Stimulated activated CD4-positive, alpha-beta T cell treated with anti-CD3 and anti-CD28 coated beads, Interleukin-1b, Interleukin-23, amount 100 ng/mL, for 1 hour (primary cell): ENCODE measurements at places on chromosomes 16 and 17.

DNA sequence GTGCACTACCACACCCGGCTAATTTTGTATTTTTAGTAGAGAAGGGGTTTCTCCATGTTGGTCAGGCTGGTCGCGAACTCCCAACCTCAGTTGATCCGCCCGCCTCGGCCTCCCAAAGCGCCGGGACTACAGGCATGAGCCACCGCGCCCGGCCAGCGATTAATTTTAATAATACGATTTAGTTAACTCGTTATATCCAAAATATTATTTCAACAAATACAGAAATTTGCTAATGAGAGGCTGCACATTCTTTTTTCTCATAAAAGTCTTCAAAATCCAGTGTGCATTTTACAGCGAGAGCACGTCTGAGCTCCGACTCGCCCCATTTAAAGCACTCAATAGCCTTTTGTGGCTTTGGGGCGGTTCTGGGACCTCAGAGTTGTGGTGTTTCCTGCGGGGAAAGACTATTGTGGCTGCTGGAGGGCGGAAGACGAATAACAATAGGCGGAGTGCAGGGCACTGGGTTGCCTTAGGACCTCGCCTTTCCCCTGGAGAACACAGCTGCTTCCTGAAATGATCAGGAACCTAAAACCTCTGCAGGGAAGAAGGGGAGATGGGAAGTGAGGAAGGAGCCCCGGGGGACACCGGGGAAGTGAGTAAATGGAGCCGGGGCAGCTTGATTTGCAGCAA lies 2.9 kb upstream of the ZSCAN10 start:
- no peak for DNase-seq

- no peak for DNase-seq
Observed at GRCh38 chr17:74002241-74002640, 201.2 kb upstream of the RPL38 start.

DNA sequence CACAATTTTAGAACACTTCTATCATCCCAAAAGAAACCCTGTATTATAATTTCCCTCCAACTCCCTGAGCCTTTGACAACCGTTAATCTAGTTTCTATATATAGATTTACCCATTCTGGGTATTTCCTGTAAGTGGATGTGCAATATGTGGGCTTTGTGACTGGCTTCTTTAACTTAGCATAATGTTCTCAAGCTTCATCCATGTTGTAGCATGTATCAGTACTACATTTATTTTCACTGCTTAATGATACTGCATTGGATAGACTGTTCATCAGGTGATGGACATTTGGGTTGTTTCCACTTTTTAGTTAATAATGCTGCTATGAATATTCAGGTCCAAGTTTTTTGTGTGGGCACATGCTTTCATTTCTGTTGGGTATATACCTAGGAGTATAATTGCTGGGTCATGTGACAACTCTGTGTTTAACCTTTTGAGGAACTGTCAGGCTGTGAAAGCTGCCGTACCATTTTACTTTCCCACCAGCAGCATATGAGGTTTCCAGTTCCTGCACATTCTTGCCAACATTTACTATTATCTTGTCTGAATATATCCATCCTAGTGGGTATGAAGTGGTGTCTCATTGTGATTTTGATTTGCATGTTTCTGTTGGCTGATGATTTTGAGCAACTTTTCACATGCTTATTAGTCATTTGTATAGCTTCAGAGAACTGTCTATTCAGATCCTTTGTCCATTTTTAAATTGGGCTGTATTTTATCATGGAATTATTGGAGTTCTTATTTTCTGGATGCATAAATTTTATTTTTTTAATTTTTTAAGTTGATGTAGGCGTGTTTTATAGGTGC lies 16.4 kb downstream of the REXO5 start:
- DNase-seq, result no peak

DNA sequence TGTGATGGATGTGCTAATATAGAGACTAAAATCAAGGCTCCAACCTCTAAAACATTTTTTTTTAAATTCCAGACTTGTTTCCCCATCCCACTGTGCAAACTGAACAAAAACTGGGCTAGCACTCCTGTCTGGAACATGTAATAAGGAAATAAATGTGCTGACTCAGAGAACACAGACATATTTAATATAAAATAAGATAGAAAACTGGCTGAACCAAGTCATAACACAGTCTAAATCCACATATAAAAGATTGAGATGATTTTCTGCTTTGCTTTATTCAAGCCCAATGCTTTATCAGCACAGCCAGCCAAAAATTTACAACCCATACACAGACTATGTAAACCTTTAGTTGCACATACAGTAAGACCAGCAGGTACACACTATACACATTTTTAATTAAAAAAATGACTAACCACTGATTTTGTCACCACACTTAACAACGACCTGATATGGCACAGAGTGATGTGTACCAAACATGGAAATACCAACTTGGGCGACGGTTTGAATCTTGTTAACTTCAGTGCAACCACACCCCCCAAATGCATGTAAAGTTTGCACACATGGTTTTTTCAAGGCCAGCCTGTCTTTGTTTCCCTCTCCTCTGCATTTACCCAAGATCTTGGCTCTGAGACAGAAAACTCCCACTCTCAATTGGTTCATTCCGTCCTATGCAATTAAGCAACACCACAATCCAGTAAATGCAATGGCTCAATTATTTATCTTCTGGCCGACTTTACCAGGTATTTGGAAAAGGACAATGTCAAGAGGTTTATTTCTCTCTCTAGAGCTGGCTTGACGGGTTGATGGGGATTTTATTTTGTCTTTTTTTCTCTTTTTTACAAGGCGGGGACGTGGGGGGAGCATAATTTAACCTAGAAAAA lies 1.2 kb downstream of the STAT3 start:
- DNase-seq, result no peak

- DNase-seq, result no peak
Observed at GRCh38 chr17:4118015-4118743, 24.7 kb downstream of the ZZEF1 start.

DNA sequence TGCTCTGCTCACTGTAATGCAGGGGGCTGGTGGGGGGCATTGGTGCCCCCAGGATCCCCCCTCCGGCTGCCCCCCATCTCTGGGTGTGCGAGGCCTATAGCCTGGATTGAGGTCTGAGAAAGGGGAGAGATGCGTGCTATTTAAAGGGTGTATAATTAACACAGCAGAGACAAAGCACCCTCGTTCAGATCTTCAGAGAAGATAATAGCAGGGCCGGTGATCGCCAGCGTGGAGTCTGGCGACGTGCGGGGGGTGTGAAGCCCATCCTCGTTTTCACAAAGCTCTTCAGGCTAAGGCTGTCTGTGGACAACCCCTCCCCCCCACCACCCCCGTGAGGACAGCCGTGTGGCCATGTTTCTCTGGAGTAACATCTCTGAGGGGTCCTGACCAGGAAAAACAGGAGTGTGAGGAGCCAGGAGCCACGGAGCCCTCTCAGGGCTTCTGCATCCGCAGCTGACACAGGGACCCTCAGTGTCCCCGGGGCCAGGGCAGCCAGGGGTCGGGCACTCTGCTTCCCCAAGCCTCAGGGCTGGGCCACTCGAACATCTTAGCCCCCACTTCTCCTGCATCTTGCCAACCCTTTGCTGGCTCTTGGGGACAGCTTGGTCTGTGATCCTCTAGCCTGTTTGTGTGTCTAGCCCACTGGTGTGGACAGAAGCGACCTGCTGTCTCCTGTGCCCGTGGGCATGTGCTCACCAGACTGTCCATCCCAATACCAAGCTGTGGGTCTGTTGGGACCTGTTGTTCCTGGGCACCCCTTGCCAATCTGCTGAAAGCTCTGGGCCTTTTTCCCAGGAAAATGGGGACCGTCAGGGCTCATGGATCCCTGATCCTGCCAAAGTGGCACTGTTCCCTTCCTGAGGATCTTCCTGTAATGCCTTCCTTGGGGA lies 58.9 kb downstream of the BAIAP2 start:
- no peak for DNase-seq

DNA sequence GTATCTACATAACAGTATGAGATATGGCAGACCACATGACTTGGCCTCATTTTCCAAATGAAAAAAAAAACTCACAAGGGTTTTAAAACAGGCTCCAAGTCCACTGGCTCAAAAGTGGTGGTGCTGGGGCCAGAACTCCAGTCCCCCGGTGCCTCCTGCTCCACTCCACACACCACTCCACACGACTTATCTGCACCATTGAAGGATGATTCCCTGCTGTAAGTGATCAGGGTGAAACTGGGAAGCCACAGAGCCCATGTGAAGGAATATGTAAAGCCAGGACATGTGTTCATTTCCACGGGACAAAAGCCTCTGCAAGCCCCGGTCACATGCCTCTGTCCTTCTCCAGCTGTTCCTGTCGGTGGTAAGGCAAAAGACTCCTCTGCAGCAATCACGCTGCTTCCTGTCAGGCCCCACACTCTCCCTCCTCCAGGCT lies 97.2 kb downstream of the ZNF18 start:
- no peak for DNase-seq

DNA sequence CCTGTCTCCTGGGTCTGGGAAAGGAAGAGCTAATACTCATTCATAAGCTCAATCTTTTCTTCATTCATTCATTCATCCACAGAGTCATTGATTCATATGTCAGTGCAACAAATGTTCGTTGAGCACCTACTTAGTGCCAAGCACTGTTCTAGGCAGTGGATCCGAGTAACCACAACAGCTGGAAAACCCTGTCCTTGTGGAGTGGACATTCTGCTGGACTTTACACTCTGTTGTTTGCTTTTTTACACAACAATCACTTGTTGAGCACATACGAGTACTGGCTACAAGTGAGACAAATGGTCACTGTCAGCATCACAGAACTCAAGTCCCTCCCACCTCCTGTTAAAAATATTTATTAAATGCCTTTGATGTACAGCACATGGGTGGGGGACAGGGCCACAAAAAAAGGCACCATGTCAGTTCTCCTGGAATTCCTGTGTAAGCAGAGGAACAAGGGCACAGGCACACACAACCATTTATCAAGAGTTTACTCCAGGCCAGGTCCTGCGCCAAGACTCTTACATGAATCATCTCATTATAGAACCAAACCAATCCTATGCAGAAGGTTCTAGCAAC lies 46.9 kb downstream of the TEKT5 start:
- no peak for DNase-seq

GRCh38 chr16:64782484-64782883 lies 339.4 kb downstream of the CDH11 start:
- DNase-seq, result no peak

DNA sequence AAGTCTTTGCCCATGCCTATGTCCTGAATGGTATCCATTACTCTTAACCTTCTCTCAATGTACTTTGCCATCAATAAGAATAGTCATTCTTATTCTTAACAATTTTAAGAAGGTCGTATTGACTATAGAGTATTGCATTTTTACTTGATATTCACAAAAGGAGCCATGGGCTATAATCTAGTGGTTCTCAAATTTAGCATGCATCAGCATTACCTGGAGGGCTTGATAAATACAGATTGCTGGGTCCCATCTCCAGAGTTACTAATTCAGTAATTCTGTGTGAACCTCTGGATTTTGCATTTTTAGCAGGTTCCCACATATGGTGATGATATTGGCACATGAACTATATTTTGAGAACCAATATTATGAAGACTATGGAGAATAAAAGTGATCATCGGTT lies 89.6 kb downstream of the ABCA8 start:
- no peak for DNase-seq

- no peak for DNase-seq
Observed at GRCh38 chr16:54454616-54455015, 168.0 kb upstream of the IRX3 start.

- DNase-seq, result no peak
Observed at GRCh38 chr17:11242411-11242810, 1.4 kb downstream of the SHISA6 start.

DNA sequence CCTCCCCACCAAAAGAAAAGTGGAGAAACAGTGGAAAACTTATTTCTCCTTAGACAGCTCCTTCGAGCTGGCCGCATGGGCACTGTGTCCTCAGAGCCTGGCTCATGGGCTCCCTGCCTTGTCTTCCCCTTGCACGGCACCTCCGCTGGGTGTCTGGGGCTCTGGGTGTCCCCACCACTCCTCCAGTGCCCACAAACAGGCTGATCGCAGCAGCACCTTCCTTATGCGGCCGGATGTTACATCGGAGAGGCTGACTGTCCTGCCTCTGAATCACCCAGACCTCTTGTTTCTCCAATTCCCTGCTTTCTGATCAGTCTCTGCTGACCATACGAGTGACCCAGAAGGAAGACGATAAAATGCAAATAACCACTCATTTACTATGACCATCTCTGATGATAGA lies 121.7 kb downstream of the SLC39A11 start:
- DNase-seq, result no peak

DNA sequence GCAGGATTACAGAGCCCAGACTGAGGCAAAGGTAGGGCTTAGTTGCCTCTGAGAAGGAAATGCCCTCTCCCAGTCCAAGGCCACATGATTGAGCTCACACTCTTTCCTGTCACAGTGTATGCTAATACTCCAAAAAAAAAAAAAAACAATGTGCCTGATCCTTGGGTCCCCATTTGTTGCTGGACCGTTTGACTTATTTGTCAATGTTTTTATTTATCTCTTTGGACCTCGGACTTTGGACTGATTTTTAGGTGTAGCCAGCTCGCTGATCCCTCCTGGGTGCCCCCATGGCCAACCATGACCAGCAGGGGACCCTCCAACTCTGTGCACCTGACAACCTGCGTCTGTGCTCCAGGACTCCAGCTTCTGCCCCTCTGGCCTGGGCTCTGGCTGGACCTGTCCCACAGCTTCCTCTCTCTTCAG lies 622 bp upstream of the CCL16 start:
- no peak for DNase-seq

DNA sequence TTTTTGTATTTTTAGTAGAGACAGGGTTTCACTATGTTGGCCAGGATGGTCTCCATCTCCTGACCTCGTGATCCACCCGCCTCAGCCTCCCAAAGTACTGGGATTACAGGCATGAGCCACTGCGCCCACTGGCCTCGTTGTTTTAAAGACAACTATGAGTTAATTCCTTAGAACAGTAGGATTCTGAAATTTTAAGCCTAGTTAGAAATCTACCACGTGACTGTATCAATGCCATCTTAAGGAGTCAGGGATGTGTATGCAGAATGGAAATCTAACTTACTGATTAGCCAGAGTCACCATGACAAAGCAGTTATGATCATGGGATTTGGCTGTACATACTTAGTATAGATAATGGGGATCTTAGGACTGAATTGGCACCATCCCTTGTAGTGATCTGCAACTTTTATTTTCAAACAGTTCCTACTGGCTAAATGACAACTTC lies 2.8 kb downstream of the CEP20 start:
- DNase-seq, result no peak

DNA sequence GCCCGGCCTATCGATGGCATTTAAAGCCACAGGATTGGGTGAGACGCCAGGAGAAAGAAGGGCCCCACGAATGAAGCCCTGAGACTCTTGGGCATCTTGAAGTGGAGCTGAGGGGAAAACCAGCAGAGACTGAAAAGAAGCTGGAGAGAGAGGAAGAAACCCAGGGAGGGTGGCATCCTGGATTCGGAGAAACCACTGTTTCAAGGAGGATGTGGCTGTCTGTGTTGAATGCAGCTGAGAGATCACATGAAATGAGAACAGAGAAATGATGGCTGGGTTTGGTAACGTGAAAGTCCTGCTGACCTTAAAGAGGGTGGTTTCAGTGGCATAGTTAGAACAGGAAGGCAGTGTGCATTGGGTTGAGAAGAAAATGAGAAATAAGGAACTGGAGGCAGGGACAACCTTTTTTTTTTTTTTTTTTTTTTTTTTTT lies 3.8 kb downstream of the TNFSF12 start:
- no peak for DNase-seq
